K562 (cell line): ENCODE measurements at places on chromosomes 5 and 9. TPM values are rescaled to one million over a fixed set of nuclear protein-coding genes. Genes with fewer than 3 reads are reported as not detected.

Gene IFNB1
- total RNA-seq, result not detected in 2 replicates

DNA sequence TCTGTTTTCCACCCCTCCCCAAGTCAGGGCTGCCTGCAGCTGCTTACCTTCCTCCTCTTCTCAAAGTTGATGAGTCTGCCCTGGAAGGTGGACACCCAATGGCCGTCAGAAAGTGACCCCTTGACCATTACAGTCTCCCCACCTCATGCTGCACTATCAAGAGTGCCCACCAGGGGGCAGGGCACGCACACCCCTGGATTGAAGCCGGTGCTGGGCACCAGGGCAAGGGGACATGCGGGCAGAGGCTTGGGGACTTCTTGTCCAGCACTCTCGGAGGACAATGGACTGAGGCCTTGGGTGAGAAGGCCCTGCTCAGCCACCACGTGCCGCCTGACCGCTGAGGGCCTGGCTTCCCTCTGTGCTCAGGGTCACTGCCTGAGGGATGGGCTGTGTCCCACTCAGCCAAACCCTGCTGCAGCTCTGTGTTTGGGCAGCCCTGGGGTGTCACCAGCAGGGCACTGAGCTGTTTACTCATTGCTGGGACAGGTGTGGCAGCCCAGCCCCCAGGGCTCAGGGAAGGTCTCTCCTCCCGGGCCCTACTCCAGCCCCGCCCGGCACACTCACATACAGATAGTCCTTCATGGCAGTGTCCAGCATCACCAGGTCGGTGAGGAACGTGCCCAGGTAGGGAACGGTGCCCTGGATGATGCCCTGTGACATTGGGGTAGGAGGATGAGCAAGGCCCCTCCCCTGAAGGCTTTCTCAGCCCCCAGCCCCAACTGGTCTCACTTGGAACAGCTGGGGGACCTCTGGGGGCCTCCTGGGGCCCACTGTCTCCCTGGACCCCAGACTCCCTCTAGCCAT lies 17.7 kb downstream of the RALGDS start:
- DNase-seq, result peak; percentile 69

Gene GABRB2
- total RNA-seq, result not detected in 2 replicates

Gene CATSPER3
- total RNA-seq, result 0.34 and 0.49 TPM in 2 replicates

DNA sequence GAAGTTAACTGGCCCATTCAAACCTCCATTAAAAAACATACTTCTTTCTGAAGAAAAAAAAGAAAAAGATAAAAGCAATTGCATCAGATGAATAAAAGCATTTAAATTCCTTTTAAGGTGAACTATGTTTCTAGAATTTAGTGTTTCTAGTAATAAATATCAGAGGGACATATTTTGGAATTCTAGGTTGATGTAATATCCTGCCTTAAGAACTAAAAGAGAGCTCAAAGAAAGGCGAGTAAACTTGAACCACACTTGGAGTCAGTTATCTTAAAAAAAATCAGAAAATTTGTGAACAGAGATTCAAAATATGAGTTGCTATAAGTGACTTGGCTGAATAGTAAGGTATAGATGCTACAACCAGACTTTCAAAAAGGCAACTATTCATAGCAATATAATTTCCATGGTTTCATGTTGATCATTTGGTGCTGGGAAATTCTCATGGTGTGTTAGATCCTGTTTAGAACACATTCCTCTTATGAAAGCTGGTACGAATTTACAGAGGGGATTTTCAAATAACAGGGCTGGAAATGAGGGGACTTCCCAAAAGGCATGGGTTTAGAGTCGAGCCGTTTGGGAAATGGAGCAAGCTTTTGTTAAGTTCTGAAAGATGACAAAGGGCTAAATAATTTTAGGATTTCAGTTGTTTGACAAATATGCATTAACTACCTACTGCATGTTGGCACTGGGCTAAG lies 37.6 kb upstream of the RAI14 start:
- no peak for DNase-seq

- no peak for DNase-seq
These were observed 34.4 kb downstream of the NSUN2 start for GRCh38 chr5:6598351-6598900.

Gene ARSB
- total RNA-seq, result 3.2 and 3.3 TPM in 2 replicates

- DNase-seq, result peak; percentile 61
These were observed 27.9 kb downstream of the PCDH1 start for GRCh38 chr5:141850244-141850768.

Gene SPIN1
- total RNA-seq, result 18.9 and 20.5 TPM in 2 replicates

Gene OR13C2
- not detected in 2 replicates for total RNA-seq

DNA sequence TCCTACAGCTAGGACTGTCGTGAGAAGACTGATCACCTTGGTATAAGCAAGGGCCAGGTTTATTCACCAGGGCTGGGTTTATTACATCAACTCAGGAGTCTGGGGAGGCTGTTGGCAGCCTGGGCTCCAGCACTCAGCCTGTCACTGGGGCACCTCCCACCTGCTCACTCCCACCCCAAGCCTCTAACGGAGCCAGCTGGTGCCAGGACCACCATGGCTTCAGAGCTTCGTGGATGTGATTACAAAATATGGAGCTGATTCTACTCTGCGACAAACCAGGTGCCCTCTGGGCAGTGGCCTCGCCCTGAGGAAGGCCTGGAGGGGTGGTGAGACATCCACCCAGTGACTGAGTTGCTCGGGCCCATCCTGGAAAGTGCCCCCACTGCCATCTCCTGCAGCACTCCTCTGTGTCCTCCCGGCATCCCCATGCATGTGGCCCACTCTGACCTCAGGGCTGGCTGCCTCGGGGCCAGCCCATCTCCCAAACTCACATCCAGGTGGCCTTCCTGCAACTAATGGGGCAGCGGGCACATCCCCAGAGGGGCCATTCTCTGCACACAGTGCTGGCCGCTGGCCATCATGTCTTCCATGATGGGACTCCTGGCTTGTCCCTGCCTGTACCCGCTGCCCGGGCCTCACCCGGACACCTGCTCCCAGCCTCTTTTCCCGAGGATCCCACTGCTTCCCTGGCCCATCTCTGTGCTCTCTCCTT lies 49.6 kb downstream of the SECISBP2 start:
- DNase-seq, result no peak

Gene PCDHB6
- total RNA-seq, result not detected in 2 replicates

DNA sequence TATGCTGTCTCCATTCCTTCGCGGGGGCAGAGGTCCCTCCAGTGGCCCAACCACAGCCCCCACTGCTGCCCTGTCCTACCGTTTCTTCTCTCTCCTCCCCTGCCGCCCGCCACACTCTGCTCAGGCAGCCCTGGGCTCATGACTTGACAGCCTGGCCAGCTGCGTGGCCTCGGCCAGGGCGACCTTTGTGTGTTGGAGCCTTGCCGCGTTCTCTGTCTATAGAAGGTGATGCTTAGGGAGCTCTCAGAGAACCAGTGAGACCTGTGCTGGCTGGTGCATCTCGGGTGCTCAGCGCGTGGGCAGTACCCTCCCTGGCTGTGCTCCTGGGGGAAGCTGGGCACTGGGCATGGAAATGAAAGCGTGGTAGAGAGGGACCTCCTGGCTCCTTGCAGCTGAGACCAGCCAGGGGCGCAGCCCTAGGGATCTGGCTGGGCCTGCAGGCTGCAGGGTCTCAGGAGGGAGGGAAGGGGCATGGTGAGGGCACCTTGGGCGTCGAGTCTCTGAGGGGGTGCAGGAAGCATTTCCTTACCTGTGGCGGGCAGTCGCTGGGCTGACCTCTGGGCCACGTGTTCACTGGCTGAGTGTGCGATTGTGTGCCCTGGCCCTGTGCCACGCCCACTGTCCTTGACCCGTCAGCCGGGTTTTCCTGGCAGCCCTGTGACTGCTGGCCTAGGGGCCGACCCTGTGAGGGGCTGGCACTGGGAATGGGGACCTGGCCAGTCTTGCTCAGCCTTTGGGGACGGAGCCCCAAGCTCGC lies 50.3 kb downstream of the RXRA start:
- DNase-seq, result no peak

- DNase-seq, result no peak
These were observed 2074.5 kb downstream of the MAT2B start for GRCh38 chr5:165579911-165580310.

DNA sequence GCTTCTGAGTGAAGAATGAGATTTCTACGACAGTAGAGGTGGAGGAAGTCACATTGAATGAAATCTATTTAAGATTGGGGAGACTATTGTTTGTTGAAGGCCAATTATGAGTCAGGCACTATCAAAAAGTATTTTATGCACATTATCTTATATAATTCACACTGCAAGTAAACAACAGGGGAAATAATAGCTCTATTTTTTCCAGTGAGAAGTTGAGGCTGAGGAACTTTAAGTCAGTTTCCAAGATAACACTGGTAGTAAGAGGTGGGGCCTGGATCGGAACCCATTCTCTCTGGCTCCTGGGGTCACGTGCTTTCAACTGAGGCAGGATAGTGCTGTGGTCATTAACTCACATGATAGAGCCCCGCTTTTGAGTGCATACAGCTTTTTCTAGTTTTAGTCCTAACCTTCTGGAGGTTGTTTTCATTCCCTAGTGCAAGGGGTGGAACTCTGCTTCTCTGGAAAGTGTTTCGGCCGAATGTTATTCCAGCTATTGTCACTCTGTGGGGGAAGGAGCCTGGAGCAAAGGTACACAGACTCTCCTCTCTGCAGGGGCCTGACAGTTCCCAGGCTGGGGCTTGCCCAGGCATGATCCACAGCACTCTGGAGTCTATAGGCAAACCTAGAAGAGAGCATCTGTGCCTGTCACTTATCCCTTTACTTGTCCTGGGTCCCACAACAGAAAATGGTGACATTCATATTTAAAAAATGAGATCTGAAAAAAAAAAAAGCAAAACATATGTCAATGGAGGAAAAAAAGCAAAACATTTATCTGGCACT lies 352.4 kb upstream of the ACTBL2 start:
- no peak for DNase-seq
